ENCODE measurements at places on chromosomes 6 and 20.

GRCh38 chr6:97775012-97775411, 492.0 kb upstream of the MMS22L start:
- DNase-seq, result no peak

GRCh38 chr20:10306440-10307358, 88.1 kb downstream of the SNAP25 start:
- DNase-seq, result peak; percentile 8

DNA sequence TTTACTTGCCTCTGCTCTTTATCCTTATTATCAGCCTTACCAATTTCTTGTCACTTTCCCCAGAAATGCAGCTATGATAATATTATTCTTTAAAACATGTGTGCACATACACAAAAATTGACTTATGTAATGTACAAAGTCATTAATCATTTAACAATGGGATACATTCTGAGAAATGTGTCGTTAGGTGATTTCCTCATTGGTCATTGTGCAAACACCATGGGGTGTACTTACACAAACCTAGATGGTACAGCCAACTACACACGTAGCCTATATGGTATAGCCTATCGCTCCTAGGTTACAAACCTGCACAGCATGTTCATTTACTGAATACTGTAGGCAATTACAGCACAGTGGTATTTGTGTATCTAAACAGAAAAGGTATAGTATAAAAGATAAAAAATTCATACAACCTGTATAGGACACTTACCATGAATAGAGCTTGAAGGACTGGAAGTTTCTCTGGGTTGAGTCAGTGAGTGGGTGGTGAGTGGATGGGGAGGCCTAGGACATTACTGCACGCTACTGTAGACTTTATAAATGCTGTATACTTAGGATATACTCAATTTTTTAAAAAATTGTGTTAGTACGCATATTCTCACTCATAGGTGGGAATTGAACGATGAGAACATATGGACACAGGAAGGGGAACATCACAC, 56.9 kb downstream of the HIVEP1 start:
- no peak for DNase-seq

DNA sequence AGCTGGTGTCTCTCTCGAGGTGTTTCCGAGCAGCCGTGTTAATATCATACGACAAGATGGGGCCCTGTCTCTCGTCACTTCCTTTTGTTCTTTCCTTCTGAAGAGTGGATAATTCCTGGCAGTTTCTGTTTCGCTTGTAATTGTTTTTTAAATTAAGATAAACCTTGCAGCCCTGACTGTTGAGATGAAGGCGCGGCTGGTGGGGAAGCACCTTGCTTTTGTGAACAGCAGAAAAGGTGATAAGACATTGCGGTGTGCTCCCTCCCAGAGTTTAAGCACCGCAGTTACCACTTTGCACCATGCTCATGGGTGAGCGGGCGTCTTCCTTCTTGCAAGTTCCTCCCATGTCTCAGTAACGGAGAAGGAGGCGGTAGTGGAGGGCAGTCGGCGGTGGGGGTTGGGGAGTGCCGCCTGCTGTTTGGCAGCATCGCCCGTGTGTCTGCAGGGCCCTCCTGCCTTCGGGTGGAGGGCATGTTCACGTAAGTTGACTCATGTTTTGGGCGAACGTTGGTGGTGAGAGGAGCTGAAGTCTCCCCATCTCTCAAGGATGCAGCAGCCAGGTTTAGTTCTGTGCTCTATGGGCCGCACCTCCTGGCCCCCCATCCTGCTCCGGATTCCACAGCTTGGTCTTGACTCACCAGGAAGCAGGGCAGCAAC, 345.9 kb downstream of the TAF4 start:
- DNase-seq, result peak; percentile 71

DNA sequence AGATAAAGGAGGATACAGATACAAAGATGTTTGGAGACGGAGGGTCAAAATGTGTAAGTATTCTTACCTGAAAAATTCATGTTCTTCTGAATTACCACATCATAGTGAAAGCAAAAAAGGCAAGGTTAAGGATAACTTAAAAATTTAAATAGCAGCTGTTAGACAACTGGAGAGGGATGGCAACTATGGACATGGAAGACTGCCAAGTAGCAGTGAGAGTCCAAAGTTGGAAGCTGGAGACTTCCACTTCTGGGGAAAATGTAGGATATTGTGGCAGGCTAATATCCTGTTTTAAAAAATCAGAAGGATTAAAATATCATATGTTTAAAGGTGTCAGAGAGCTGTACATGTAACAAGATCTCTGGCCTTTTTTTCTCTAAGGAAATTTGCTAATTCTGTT, 29.8 kb downstream of the SYCP2 start:
- no peak for DNase-seq

- peak; percentile 57 for DNase-seq
Measured at GRCh38 chr6:158818581-158819212, 471 bp downstream of the EZR start.

DNA sequence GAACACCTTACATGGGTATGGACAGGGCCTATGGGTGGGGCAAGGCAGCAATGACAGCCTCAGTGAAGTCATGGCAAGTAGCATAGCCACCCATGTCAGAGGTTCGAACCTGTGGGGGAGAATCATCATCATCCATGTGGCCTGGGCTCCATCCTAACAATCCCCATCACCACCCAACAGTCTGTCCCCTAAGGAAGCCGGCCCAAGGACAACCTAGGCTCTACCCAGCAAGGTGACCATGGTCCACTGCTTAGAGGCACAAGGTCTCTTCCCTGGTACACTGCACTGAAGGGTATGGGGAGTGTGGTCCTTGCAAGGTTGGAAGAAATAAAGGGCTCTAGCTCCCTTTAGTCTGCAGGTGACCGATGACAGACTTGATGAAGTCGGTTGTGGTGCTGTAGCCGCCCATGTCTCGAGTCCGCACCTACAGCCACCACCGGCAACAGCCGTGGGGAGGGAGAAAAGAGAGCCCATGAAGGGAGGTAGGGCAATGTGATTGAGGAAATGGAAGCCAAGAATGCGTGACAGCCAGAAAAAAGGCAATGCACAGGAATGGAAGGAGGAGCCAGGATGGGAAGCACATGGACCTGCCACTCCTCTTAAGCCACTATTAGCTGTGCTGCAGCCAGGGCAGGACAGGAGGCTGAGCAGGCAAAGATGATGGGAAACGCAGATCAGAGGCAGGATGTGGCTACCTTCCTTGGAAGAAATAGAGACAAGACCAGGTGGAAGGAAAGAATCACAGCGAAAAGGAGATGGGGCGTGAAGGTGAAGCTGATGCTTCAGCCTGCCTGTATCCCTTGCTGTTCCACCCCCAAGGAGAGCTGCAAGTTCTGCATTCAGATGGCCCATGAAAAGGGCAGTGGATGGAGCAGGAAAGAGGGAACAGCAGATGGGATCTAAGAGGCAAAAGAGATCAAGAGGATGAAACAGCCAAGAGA, 5.3 kb downstream of the IDH3B start:
- DNase-seq, result no peak

- no peak for DNase-seq
Measured at GRCh38 chr6:125323376-125323775, 21.6 kb upstream of the HDDC2 start.

DNA sequence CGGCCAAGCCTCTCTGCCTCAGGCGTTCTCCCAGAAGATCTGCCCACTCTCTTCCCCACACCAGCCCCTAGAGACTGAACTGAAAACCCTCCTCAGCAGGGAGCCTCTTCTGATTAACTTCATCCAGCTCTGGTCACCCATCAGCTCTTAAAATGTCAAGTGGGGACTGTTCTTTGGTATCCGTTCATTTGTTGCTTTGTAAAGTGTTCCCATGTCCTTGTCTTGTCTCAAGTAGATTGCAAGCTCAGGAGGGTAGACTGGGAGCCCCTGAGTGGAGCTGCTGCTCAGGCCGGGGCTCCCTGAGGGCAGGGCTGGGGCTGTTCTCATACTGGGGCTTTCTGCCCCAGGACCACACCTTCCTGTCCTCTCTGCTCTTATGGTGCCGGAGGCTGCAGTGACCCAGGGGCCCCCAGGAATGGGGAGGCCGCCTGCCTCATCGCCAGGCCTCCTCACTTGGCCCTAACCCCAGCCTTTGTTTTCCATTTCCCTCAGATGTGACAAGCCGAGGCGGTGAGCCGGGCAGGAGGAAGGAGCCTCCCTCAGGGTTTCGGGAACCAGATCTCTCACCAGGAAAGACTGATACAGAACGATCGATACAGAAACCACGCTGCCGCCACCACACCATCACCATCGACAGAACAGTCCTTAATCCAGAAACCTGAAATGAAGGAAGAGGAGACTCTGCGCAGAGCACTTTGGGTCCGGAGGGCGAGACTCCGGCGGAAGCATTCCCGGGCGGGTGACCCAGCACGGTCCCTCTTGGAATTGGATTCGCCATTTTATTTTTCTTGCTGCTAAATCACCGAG, 14.2 kb downstream of the VEGFA start:
- no peak for DNase-seq

- no peak for DNase-seq
Measured at GRCh38 chr6:114167583-114168576, 174.9 kb downstream of the HS3ST5 start.

GRCh38 chr20:34412453-34412852, 49.4 kb downstream of the ITCH start:
- DNase-seq, result no peak

- DNase-seq, result peak; percentile 68
Measured at GRCh38 chr20:17966432-17967310, 1.9 kb downstream of the SNX5 start.

DNA sequence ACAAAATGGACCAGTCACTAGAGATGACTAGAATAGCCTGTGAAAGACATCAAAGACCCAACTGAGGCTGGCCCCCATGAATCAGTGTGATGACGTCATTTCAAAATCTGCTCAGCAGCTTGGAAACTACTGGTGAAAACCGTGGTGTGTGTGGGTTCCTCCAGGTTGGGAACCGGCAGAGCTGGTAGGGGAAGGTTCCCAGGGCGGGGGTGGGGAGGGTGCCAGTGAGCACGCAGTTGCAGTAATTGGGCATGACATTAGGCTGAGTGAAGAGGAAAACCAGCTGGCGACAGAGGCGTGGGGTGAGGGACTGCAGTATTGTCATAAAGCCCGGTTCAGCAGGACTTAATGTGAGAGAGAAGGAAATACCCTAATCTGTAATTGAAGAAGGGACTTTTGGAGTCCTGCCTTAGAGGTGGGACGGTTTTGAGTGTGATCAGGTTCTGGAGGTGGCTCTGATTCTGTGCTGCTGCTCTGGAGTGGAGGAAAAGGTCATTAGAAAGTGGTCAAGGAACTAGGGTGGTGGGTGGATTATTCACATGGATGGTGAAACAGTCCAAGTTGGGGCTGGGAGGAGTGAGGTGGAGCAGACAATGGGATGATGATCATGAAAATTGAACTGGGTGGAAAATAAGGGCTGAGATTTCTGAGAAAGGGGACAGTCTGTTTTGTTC, 52.0 kb upstream of the MTHFD1L start:
- DNase-seq, result no peak

DNA sequence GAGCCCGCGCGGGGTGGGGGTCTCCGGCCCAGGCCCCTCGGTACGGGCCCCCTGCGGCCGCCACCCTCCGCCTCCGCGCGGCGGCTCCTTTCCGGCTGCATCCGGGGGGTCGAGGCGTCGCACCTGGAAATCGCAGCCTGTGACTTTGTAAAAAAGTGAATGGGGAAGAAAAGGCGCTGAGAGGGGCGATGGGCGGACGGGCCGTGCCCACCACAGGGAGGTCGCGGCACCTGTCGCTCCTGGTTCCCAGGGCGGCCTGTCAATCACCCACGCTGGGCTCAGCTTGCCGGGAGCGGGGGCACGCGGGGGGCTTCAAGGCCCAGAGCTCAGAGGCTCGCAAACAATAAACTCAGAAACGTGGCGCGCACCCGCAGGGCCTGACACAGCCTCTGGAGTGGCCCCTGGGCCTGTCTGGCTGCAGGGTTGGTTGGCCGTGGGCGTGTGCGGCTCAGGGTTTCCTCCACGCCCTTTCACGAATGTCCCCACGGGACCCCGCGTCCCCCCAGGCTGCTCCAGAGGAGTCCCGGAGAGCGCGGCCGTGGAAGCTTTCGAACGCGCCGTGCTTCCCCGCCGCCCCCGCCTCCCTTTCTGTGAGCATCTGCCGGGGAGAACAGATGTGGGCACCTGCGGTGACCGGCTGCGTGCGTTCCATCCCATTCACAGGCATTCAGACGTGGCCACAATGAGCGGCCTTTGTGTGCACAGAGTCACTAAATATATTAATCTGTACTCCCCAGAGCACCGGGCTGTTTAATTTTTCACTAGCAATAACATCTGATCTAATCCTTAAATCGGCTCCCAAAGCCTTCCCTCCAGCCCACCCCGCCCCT, 6.1 kb upstream of the DLL1 start:
- DNase-seq, result peak; percentile 34

DNA sequence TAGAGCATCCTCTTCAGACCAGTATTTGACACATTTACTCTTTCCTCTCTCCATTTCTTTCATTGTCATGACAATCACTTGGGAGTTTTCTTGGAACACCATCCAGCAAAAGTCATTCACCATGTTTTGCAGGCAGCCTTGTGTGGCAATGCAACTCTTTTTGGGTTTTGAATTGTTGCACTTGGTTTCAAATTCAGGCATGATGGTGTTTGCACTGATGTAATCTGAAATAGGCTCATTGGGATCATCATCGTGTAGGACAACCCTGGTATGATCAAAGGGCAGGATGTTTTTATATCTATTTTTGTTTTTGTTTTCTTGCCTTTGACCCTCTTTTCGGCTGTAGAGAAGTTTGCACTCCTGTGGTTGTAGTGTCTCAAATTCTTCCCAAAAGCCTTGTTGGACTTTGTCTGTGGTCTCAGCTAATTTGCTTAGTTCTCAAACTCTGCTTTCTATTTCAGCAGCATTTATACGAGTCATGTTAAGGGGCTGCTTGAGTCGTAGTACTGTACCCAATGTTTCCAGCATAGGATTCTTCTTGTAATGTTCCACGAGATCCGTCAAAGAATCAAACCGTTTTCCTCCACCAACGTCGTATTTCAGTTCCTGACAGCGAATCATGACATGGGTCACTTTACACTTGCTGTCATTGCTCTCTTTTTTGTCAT, 160.8 kb upstream of the TNFAIP3 start:
- no peak for DNase-seq

DNA sequence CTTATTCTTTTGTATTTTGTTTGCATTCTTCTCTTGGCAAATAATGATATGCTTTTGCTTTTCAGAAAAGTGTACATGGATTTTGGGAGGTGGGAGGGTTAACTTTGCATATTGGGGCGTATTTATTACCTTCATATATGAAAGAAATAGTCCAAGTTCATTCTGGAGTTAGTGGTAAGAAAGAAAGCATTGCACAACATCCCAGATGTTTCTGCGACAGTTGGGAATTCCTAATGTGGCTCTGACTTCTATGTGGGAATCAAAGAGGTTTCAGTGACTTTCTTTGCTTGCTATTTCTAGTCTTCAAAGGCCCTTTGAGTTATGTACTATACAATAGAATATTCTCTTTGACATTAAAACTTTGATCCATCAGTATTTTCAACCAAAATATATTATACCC, 78.1 kb downstream of the MMUT start:
- DNase-seq, result no peak

GRCh38 chr6:147061252-147061651, 143.0 kb upstream of the STXBP5 start:
- DNase-seq, result no peak

DNA sequence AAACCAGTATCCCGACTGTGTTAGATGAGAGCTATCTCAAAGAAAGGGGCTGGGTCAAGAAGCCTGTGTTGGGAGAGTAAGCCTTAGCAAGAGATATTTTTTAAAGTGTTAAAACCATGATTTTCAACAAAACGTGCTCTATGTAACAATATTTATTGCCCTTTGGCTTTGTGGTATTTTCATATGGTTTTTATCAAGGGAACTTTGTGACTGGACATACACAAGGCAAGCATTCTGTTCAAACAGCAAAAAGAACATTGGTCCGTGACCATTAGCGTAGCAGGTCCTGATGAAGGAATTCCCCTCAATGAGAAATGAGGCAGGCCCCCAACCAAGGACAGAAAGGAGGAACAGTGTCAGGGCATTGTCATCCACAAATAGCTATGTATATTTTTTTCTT, 222.6 kb downstream of the MYLK4 start:
- DNase-seq, result no peak

Data from CD4-positive, alpha-beta T cell (primary cell).